Astrocyte of the hippocampus (primary cell): ENCODE measurements at places on chromosomes 6 and 20.

- no peak for DNase-seq
These were observed 14.0 kb downstream of the IGF2R start for GRCh38 chr6:159982731-159983506.

DNA sequence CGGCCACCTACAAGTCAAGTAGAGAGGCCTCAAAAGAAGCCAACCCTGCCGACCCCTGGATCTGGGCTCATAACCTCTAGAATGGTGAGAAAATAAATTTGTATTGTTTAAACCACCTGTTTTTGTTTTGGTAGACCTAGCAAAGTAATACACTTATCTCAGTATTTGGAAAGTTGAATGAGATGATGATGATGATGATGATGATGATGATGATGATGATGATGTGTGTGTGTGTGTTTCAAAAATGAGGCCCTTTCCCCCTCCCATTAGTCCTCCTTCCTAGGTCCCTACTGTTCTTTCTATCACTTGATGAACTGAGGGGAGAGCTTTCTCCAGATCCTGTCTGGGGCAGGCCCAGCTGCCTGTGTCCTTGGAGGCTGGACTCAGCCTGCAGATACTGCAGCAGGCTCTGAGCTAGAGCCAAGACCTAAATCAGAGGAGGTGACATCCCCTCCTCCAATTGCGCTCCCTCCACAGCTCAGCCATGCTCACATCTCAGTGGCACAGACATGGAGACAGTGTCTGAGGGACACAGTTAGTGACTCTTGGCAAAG is 120.1 kb downstream of the LRFN2 start:
- DNase-seq = no peak

DNA sequence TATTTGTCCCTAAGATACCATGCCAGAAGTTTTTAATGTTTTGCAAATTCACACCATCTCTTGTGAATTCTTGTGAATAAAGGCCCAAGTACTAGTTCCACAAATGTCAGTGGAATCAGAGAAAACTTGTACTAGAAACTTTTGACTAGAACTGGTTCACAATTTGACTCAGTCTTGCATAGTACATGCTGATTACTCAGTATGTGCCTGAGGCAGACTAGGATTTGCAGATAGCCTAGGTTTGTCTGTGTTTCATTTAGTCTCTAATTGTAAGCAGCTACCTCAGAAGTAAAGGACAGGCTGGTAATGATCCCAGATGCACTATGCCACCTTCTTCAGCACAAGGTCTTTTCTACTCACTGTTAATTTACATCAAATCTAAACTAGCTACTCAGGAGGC is 34.2 kb upstream of the GSTA4 start:
- DNase-seq = no peak

DNA sequence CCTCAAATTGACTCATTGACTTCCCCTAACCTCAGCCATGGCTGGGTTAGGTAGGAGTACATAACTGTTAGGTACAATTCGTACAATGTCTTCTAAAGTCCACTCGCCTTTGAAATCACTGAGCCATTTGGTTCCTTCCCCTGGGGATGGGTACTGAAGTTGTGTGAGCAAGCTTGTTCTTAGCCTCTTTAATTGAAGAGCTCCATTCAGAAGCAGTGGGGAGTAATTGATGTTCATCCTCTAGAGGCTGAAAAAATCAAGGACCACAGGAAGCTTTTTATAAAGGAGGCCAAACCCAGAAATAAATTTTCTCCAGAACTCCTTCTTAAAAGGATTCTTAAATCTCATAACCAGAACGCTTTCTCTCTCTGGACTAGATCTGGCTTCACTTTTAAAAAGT is 60.6 kb downstream of the ANKS1A start:
- DNase-seq = no peak

GRCh38 chr6:24614043-24614420 is 32.0 kb downstream of the KIAA0319 start:
- DNase-seq = no peak

DNA sequence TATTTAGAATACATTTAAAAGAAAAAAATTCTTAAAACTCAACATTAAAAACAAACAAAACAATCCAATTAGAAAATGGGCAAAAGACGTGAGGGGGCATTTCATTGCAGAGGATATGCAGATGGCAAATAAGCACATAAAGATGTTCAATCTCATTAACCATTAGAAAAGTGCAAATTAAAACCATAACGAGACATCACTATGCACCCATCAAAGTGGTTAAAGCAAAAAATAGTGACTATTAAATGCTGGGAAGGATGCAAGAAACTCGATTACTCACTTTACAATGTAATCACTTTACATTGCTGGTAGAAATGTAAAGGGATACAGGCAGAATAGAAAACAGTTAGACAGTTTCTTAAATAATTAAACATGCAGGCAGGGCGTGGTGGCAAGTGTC is 59.0 kb downstream of the BCAS1 start:
- DNase-seq = no peak

GRCh38 chr6:45830441-45831139 is 185.1 kb downstream of the CLIC5 start:
- DNase-seq = peak; percentile 43

DNA sequence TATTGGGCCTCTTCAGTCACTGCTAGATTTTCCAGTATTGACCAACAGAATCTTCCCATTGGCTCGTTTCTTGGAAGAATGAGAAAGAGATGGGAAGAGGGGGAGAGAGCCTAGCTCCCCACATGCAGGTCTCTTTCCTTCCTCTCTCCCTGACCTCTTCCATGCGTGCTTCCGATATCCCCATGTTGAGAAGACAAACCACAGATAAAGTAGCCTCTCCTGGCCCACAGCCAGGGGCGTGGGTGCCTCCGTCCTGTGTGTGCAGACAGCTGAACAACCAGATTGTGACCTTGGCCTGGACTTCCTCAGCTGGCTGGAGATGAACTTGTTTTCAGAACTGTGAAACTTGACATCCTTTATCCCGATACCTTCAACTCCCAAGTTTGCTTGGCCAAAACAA is 71.0 kb downstream of the EDN3 start:
- DNase-seq = no peak

DNA sequence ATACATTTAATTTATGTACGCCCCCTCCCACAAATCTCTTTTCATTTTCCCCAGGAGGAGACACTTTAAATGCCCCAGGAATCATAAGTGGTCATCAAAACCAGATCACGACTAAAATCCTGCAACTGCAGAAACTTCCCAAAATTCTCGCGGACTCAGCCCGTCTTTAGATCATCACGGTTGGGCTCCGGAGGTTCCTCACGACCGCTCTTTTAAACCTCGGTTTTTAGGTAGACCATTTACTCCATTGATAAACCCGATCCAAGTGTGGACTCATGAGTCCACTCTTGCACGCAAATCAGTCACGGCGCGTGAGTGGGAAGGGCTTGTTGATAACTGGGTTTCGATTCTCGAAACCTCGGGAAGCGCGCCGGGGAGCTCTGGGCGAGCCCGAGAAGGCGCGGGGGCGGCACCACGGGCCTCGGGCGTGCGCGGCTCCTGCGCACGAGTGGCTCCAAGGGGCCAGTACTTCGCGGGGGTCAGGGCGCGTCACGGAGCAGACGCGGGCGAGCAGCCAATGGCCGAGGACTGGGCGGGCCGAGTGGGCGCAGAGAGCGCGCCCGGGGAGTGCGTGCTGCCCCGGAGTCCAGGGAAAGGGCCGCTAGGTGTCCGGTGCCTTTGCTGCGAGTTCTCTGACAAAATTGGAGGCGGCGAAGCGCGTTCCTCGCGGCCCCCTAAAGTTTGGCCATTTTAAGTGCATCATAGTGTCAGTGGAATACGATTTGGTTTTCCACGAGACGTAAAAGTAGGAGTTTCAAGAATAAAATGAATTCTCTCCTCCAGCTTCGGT is 635 bp upstream of the TENT5A start:
- DNase-seq = peak; percentile 96

GRCh38 chr6:68038815-68039408 is 596.2 kb upstream of the ADGRB3 start:
- no peak for DNase-seq

DNA sequence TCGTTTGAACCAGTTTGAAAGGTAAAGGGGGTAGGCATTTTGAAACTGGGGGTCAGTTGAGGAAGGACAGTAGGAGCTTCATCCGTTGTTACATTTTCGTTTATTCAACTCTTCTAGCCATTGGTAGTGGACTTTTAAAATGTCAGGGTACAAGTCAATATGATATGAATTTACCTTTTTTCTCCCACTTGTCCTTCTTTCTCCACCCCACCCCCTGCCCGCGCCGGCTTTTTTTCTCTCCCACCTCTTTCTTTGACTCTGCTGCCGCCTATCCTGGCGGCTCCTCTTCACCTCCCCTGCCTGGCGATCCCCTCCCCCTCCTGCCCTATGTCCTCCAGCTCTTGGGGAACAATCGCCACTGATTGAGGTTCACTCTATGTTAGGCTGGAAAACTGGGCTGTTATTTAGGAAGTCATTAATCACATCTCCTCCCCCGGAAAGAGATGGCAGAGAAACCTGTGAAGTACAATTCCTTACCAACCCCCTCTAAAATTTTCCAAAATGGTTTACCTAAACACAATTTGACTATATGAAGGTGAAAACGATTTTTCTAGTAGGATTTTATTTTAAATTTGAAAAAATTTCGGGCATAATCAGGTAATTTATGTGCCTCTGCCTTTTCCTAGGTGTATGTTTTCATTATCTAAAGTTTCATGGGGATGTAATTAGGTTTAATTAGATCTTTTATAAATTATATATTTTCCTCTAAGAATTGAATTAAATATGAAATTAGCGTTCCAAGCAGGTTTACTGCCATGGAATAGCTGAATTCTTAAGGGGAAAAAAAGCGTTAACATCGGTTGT is 778 bp upstream of the LIN28B start:
- DNase-seq = no peak
